ENCODE measurements at places on chromosomes 6 and 20.
A peak's percentile ranks its signal among the peaks of the same experiment; 100 is the strongest.

DNA sequence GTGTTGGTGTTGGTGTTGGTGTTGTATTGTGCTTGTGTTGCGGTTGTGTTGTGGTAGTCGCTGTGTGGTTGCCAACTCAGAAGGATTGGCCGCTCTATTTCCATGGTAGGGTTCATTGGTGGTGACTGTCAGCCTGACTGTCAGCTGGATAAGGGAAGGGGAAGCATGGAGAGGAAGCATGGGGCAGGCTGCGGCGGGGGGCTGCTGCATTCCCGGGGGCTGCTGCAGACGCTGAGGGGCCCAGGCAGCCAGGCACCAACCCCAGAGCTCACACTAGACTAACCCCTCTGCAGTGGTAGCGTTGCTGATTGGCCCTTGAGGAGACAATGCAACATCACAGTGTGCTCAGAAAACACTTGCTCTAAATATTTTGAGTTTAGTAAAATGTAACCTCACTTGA, 199.2 kb downstream of the SMOC2 start:
- no peak for DNase-seq

- no peak for DNase-seq
Measured at GRCh38 chr6:33490198-33490597, 35.8 kb downstream of the ZBTB9 start.

DNA sequence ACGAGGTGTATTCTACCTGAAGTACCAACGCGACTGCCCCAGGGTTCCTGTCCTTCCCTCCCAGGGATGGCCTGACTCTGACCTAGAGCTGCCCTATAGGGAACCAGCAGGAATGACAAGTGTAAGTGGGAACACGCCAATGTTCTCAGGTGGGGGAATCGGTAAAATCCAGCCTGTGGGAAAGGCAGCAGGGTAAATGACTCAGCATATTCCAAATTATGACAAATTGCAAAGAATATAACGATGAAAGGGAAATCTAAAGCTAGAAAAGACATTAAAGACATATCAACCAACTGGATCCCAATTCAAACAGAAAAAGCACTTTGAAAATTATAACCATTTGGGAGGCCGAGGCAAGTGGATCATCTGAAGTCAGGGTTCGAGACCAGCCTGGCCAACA, 41.8 kb downstream of the KIF16B start:
- no peak for DNase-seq

GRCh38 chr6:157280947-157281346, 42.4 kb downstream of the TMEM242 start:
- DNase-seq = no peak

GRCh38 chr6:126233192-126233591, 106.7 kb upstream of the CENPW start:
- no peak for DNase-seq

DNA sequence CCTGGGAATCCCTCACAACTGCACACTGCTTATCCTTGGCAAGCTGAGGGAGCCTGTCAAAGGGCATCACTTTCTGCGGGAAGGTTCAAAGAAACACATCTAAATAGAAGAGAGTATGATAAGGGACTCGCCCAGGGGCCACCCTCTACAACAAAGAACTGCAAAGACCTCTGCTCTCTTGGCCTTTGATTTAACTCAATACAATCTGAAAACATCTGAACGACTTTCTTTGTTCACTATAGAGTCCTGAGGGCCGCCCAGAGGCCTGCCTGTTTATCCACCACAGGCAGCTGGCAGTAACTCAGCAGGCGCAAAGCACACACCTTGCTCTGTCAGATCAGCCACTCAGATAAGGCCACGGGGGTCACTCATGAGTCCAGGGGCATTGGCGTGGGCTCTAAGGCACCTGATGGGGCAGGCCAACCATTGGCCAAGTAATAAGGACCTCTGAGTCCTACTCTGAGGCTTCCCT, 139.3 kb downstream of the UNC5CL start:
- no peak for DNase-seq

GRCh38 chr6:79783670-79784394, 152.7 kb downstream of the SH3BGRL2 start:
- no peak for DNase-seq

DNA sequence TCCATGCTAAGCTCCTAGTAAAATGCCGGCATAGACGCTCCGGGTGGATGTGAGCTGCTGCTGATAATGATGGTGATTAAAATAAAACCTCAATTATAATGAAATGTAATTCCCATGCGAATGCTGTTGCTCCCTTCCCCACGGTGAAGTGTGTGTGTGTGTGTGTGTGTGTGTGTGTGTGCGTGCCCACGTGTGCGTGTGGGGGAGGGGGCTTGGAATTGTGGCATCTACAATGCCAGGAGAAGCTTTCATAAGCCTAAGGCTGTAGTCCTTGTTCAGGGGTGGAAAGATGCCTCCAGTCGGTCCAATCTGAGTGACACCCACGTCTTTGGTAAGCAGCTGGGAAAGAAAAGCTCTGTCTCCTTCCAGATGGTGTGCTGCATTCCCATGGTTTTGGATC, 137.9 kb downstream of the CDH26 start:
- DNase-seq = no peak

DNA sequence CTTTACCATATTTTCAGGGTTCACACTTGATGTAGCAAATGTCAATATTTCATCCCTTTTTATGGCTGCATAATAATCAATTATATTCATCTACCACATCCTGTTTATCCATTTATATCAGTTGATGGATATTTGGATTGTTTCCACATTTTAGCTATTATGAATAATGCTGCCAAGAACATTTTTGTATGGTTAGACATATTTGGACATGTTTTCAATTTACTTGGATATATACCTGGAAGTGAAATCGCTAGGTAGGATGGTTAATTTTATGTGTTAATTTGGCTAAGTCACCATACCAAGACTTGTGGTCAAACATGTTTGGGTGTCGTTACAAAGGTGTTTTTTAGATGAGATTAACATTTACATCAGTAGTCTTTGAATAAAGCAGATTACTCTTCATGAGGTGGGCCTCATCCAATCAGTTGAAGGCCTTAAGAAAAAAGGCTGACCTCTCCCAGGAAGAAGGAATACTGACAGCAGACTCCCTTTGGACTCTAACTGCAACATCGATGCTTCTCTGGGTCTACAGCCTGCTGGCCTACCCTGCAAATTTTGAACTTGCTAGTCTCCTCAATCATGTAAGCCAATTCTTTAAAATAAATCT, 196.5 kb downstream of the BACH2 start:
- DNase-seq = no peak

DNA sequence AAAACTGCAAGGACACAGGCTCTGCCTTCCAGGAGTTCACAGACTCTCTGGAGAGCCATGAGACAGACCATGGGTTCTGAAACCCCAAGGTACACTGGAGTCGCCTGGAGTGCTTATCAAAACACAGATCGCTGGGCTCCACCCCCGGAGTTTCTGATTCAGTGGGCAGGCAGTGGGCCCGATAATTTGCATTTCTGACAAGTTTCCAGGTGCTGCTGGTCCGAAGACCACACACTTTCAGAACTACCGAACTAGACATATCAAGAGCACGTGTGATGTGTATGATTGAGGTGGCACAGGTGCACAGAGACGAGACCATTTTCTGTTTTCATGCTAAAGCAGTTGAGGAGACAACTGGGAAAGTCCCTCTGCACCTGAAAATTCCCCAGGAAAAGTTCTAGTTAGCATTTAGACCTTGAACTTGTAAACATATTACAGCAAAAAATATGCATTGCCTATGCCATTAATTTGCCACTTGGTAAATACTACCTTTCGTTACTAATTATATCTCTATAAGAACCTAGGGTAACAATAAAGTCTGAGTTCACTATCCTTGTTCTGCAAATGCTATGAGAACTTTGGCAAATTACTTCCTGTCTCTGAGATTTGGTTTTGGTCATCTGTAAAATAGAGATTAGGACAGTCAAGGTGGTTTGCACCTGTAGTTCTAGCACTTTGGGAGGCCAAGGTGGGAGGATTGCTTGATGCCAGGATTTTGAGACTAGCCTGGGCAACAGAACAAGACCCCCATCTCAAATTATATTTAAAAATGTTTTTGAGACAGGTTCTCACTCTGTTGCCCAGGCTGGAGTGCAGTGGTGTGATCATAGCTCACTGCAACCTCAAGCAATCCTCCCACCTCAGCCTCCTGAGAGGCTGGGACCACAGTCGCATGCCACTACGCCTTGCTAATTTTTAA, 14.3 kb upstream of the PIM1 start:
- DNase-seq = no peak

DNA sequence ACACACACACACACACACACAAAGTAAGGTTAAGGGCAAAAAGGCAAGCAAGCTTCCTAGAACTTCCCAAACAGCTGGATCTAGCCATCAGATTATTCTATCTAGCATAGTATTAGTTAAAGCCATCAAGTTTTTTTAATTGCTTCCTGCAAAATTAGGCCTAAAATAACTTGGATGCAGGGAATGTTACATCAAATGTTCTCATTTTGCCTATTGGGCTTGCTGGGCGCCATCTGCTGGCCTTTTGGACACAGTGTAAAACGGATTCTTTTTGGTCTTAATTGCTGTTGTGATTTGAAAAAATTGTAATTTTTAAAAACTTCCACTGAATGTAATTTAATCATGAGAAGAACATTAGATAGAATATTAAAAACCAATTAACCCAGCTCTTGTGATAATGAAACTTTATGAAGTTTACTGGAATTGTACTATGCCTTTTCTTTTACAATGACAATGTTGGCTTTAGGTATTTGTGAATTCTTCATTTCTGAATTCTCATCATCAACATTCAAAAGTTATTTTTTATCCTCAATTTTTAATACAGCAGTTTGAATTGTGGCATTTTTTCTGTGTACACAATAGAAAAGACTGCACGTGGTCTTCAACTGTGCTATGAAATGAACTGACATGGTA, 6.8 kb downstream of the MKKS start:
- DNase-seq = peak; percentile 60

GRCh38 chr20:21017528-21018085, 88.6 kb downstream of the LINC00237 start:
- no peak for DNase-seq

- no peak for DNase-seq
Measured at GRCh38 chr6:112298816-112299281, 44.5 kb upstream of the LAMA4 start.

DNA sequence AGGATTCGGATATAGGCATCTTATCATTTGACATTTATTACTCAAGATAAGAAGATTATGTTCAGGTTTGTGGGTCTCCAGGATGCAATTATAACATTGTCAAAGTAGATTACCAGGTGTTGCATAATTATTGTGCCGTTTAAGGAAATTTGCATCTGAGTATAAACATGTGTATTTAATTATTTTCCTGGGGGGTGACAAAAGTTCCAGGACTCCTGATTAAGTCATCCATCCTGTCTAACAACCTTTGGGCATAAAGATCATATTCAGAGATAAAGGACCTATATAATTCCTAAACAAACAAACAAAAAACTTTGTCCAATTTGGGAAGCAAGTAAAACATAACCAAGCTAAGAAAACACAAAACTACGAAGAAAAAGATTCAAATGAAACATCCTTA, 3.3 kb upstream of the PPP1R14C start:
- no peak for DNase-seq

GRCh38 chr20:49483696-49484123, 1.2 kb upstream of the KCNB1 start:
- DNase-seq = no peak

DNA sequence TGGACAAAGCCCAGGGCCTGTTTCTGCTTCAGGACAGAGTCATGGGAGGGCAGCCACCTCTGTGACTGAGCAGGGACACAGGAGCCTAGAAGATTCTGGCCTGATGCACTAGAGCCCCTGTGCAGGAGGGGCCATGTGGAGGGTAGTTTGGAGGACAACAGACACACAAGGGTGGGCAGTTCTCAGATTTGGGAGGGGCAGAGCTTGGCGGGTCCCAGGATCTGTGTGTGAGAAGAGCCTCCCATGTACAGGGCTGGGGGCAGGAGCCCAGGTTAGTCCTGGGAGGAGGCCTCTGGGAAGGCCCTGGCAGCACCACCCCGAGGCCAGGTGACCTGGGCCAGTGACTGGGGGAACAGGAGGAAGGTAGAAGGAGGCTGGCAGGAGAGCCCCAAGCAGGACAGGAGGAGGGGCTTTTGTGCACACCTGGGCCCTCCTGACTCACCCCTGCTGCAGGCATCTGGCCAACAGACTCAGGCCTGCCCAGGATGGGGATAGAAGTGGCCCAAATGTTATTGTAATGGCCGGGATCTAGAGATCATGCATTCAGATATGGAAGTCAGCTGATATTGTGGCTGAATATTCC, 1.4 kb upstream of the ULBP3 start:
- DNase-seq = no peak

DNA sequence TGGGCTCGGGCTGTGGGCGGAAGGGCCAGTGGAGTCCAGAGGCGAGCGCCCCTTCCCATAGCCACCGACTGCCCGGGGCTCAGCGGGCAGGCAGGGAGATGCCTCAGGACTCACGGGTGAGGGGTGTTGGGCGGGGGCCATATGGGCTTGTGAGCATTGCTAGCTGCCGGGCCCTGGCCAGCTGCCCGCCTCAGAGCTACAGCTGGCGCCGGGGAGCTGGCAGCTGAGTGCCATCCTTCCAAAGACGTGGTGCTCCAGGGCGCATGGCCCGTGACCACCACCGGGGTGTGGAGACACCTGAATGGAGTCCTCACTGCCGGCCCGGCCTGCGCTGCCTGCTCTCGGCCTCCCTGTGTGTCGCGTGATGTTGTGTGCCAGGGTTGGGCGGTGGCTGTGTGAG, 10.6 kb upstream of the RBBP8NL start:
- DNase-seq = peak; percentile 62

GRCh38 chr6:100554228-100554627, 89.5 kb upstream of the SIM1 start:
- no peak for DNase-seq

GRCh38 chr20:38316341-38316740, 12.4 kb downstream of the BPI start:
- no peak for DNase-seq

GRCh38 chr20:16821211-16822089, 73.3 kb downstream of the OTOR start:
- peak; percentile 56 for DNase-seq

DNA sequence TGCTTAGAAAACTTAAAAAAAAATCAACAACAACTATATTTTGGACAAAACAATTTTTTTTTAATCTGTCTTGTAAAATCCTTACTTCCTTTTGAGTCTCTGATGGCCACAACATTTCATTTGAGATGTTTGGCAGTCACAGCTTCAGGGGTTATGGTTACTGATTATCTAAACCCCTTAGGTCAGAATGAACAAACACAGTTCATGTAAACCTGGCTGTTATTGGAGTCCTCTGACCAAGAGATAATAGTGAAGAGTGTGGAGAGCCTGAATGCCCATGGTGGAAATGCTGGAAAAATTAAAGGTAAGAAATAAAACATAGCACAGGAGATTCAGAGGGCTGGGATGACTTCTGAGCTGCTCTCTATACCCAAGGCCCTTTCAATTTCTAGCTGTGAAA, 38.2 kb downstream of the TMX4 start:
- no peak for DNase-seq

DNA sequence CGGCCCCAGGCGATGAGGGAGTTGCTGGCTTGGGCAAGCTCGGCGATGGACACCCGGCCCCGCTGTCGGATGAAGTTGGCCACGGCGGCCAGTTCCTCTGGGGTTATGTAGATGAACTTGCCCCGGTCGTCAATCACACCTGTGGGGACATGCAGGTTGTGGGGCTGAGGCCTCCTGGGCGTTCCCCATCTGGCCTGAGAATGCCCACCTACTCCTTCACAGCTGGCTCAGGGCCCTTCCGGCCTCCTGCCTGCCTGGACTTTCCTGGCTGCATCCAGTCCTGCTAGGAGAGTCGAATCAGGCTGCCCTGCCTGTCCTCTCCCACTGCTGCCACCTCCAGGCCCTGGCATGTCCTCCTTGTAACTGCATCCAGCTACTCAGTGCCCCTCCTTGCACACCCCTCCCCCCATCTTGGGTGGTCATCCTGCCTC, 13.8 kb downstream of the DDRGK1 start:
- DNase-seq = no peak

- no peak for DNase-seq
Measured at GRCh38 chr6:128713461-128713860, 169.5 kb upstream of the LAMA2 start.
